ENCODE measurements at places on chromosomes 3 and 15. TPM values are rescaled to one million over a fixed set of nuclear protein-coding genes. Genes with fewer than 3 reads are reported as not detected.

Gene UNC13C
- not detected for total RNA-seq

Gene PATL2
- 71.3 TPM for total RNA-seq

Gene SLC4A7
- total RNA-seq, result 34.9 TPM

Gene FEZF2
- not detected for total RNA-seq

Gene KBTBD8
- 6.6 TPM for total RNA-seq

Gene SEMA7A
- 5.0 TPM for total RNA-seq

Gene MAGEL2
- not detected for total RNA-seq

Gene HTR3E
- not detected for total RNA-seq

Gene LSMEM2
- not detected for total RNA-seq

Gene XCR1
- 0.05 TPM for total RNA-seq

Gene CPB1
- not detected for total RNA-seq

Gene OXSR1
- total RNA-seq, result 35.0 TPM

Gene CFAP161
- not detected for total RNA-seq

Gene TTC21A
- 9.7 TPM for total RNA-seq

Gene LIPC
- total RNA-seq, result 0.83 TPM

Gene CCR3
- not detected for total RNA-seq

Gene PRR20G
- not detected for total RNA-seq

Gene BTBD1
- total RNA-seq, result 36.4 TPM

Gene MEIS2
- not detected for total RNA-seq

Gene ATP8B4
- total RNA-seq, result 18.5 TPM

Gene RASGRP1
- total RNA-seq, result 109 TPM

Gene GOLGA8M
- total RNA-seq, result 13.5 TPM

Gene CHRNA7
- 1.3 TPM for total RNA-seq

Gene EPHA3
- not detected for total RNA-seq

Gene VEPH1
- total RNA-seq, result 0.22 TPM

Gene SCG5
- 0.79 TPM for total RNA-seq

Gene EOMES
- 9.5 TPM for total RNA-seq

Gene EFHB
- total RNA-seq, result 0.41 TPM

All from naive thymus-derived CD4-positive, alpha-beta T cell (primary cell).